ENCODE measurements at places on chromosomes 5 and 9.

- no peak for DNase-seq
These were observed 42.7 kb downstream of the SUSD1 start for GRCh38 chr9:112132356-112132755.

DNA sequence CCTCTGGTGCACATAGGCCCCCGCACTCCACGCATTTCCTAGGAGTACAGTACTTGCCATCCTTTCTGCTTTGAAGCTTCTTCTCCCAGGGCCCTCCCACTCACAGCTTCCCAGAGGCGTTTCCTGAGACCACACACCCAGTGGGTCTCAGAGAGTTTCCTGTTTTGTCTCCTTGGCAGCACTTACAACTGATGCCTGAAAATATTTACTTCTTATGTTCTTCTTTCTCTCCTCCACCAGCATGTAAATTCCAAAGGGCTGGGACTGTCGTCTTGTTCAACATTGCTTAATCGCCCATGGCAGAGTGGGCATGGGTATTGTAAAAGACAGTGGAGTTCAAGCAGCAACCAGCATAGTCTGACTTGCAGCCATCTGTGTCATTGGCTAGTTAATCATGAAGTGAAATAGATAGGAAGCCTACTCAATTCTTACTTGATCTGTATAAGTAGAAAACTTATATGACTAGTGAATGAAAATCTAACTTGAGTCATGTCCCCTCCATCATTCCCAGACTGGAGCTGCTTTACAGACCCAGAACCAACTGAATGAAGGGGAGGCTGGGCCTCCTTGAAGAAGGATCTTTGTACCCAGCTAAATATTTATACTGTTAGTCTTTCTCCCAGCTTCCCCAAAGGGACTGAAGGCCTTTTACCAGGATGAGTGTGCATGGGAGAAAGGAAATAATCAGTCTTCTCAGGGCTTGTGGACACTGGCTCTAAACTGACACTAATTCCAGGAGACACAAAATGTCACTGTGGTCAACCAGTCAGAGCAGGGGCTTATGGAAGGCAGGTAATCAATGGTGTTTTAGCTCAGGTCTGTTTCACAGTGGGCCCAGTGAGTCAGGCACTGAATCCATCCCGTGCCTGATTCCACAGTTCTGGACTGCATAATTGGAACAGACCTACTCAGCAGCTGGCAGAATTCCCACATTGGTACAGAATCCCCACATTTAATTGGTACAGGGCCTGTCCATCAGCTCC lies 116.4 kb downstream of the SV2C start:
- no peak for DNase-seq

DNA sequence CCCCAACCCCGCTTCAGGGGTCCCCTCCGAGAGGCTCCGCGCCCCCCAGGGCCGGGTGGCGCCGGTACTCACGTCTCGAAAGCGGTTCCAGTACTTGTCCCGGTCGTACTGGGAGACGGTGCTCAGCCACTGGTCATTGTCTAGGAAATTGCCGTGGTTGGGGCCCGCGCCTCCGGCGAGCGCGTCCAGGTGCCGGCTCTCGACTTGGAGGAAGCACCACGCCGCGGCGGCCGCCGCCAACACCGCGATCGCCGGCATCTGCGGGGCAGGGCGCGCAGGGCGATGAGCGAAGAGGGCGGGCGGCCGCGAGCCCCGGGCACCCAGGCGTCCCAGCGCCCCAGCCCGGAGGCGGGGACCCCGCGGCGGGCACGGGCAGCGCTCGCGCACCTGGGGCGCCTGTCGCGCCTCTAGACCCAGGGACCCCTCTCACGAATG lies 808 bp downstream of the SPOCK1 start:
- DNase-seq: no peak

GRCh38 chr5:61619777-61620518 lies 287.9 kb downstream of the ZSWIM6 start:
- DNase-seq: no peak

DNA sequence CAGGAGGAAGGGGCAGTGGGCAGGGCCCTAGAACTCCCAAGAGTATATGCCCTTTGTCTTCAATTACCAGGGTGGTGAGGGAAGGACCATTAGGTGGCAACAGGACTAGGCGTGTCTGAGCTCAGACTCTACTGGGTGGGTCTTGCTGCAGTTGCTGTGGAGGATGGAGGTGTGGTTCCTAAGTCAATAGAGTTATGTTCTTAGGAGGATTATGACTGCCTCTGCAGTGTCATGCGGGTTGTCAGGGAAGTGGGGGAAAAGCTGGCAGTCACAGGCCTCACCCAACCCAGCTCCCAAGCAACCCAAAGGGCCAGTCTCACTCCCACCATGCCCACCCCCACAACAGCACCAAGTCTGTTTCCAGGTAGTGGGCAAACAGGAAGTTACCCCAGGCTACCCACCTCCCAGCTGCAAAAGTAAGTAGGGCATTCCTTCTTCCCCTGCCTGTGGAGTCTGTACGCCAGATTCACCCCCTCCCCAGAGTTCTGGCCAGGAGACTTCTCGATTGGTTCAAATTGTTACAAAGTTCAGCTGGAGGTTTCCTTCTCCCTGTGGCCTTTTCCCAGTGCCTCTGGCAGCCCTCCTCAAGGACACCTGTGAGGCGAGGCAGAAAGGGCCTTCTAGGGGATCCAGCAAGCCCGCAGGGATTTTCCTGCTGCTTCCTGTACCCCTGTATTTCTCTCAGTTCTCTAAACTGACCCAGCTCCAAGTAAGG lies 145.3 kb downstream of the HINT1 start:
- no peak for DNase-seq

DNA sequence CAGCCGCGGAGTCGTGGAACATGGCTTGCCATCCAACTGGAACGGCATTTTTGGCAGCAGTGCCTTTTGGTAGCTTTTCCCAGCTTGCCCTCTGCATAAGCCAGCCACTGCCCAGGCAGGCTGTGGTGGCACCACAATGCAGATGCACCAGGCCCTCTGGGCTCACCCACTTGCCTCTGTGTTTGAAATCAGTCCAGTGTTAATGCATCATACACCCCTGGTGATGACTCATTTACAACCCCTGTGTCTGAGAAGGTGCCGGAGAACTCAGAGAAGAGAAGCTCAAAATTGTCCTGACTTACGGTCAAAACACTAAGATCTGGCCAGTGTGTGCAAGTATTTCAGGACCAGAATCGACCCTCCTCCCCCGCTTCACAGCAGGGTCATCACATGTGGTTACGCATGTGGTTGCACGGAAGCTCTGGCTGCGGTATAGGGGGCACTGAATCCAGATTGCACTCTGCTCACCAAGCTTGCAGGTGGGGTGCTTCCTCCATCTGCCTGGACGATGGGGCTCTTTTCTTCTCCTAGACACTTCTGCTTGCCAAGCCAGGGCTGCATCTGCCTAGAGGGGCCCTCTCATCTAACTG lies 66.5 kb upstream of the SMIM15 start:
- no peak for DNase-seq

DNA sequence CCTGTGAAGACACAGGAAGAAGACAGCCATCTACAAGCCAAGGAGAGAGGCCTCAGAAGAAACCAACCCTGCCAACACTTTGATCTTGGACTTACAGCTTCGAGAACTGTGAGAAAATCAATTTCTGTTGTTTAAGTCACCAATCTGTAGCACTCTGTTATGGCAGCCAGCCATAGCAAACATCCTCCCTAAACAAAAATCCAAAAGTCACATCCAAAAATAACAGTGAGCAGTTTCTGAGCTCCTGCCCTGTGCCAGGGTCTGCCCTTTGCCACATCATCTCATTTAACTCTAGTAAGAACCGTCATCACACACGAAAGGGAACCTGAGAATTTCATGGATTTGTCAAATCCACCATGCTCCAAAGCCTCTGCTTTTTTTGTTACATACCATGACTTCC lies 118.8 kb downstream of the TRIM36 start:
- no peak for DNase-seq

GRCh38 chr5:173907686-173908371 lies 19.7 kb downstream of the CPEB4 start:
- no peak for DNase-seq
